ENCODE measurements at places on chromosomes 16 and 17. TPM values are rescaled to one million over a fixed set of nuclear protein-coding genes. Genes with fewer than 3 reads are reported as not detected.

DNA sequence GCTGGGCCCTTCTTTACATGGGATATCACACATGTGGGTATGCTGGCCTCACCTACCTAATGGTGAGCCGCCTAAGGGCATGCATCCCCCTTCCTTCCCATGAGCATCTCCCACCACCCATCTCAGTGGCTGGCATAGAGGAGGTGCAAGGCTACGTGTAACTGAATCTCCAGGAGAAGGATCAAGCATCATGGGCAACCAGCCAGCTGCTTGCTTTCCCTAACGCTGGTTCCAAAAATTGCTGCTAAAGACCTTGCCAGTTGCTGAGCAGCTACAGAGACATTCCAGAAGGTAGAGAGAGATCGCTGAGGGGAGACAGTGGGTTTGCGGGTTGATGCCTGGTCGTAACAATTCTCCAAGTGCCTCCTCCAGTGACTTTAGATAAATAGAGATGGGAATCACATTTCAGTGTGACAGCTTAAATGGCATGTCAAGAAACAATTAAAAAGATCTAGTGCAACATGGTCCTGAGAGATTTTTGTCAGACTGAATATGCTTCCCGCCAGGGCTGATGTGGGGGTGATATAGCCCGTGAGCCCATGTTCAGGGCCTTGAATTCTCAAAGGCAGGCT is 378.4 kb upstream of the CDH5 start:
- H3K27me3 ChIP-seq: no peaks in the 10 kb centered on the region
- no peak for DNase-seq
- no peaks in the 10 kb centered on the region for H3K4me1 ChIP-seq
- H3K27ac ChIP-seq: no peak overlapping the region
- no peaks in the 10 kb centered on the region for H3K36me3 ChIP-seq

DNA sequence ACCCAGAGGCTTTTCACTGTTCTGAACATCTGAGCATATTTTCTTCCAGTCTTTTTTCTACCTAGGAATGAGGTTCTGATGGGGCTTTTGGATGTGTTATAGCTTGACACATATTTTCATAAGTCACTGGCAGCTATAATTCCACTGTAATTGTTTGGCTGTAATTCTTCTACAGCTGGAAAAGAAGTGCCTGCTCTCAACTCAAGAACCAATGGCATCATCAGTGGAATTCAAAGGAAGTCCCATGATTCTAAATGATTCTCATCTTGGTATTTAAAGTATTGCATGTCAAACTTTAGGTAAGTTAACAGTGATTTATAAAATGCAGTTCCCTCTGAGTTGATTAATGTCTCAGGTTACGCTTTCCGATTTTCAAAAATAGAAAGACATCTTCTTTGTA is 16.8 kb downstream of the WIPI1 start:
- no peak overlapping the region for H3K4me3 ChIP-seq
- H3K4me1 ChIP-seq: peaks cover 6% of the 10 kb centered on the region
- H3K36me3 ChIP-seq: peaks cover 33% of the 10 kb centered on the region
- H3K27ac ChIP-seq: no peak overlapping the region
- DNase-seq: no peak
- no peaks in the 10 kb centered on the region for H3K27me3 ChIP-seq

DNA sequence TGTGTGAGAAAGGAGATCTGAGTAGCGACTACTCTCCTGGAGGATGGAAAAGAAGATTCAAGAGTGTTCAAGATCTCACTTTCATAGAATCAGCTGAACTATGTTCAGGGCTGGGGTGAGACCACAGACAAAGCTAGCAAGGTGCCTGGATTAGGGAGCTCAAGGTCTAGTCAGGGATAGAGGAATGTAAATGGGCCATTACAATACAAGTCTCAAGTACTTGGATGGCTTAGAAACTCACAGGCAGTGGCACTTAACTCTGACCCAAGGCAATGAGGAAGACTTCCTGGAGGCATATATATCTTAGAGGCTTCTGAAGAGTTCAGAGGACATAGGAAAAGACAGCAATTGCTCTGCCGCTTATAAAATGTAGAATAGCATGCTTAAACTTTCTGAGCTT is 184.9 kb upstream of the CDH11 start:
- no peak overlapping the region for H3K4me3 ChIP-seq
- no peaks in the 10 kb centered on the region for H3K4me1 ChIP-seq
- H3K27ac ChIP-seq: no peak overlapping the region

DNA sequence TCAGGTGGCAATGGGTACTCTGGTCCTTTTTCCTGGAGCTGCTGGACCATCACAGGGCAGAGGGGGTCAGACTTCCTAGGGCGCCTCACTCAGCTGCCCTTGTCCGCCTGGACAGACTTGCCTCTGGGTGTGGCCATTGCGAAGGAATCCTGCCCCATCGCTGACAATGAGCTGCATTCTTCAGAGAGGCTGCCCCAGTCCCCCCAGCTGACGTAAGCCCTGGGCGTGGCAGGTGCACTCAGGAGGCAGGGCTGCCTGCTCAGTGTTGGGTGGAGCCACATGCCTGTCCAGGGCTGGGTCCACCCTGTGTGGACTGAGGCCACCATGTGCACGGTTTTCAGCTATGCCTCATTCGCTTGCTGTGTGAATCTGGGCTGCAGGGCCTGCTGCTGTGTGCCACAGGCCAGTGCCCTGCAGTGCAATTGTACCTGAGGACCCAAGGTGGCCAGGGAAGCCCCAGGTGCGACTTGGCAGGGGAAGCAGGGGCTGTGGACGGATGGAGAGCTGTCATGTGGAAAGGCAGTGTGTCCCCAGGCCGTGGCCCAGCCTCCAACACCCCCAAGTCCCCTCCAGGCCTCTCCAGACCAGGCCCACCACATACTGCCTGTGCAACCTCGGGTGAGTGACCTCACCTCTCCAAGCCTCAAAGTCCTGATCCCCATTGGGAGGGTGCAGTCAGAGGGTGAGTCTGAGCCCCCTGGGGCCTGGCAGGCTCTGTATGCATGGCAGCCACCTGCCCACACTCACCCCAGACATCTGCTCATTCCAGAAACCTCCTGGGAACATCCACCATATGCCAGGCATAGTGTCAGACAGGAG is 14.0 kb upstream of the MPRIP start:
- no peak overlapping the region for H3K4me3 ChIP-seq
- H3K4me1 ChIP-seq: no peaks in the 10 kb centered on the region

- H3K27me3 ChIP-seq: no peaks in the 10 kb centered on the region
- H3K27ac ChIP-seq: no peak overlapping the region
- H3K4me1 ChIP-seq: peaks cover 5% of the 10 kb centered on the region
- peak; percentile 68 for DNase-seq
- H3K4me3 ChIP-seq: no peak overlapping the region
Observed at GRCh38 chr16:10601444-10602408, 21.3 kb upstream of the EMP2 start.

DNA sequence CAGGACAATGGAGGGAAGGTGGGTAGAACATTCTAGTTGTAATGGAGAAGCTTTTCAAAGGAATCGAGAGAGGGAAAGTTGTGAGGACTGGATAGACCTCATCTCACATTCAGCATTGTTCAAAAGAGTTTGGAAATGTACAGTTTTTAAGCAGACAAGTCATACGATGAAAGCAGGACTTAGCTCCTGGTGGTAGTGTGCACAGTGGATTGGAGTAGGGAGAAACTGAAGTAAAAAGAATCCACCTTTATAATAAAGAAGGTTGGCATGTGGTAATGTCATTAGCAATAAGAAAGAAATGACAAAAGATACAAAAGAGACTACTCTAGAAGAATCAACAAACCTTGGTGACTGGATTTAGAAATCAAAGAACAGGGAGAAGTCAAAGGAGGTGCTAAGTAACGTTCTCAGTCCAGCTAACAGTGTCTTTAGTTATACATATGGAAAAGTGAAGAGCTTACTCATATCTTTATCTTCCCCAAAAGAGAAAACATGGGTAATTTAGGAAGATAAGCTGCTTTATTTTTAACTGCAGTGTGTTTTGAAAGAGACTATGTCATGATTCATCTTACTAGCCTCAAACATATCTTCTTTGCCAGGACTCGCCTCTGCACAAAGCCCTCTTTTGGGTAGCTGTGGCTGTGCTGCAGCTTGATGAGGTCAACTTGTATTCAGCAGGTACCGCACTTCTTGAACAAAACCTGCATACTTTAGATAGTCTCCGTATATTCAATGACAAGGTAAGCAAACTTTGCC is 18.7 kb upstream of the EVI2A start:
- no peak overlapping the region for H3K4me3 ChIP-seq
- no peaks in the 10 kb centered on the region for H3K4me1 ChIP-seq
- no peak overlapping the region for H3K27ac ChIP-seq
- peaks cover 42% of the 10 kb centered on the region for H3K36me3 ChIP-seq
- no peaks in the 10 kb centered on the region for H3K27me3 ChIP-seq

GRCh38 chr17:49086649-49087048 is 45.9 kb upstream of the B4GALNT2 start:
- H3K27ac ChIP-seq: no peak overlapping the region
- no peaks in the 10 kb centered on the region for H3K36me3 ChIP-seq
- H3K4me1 ChIP-seq: no peaks in the 10 kb centered on the region
- DNase-seq: no peak
- no peaks in the 10 kb centered on the region for H3K27me3 ChIP-seq

GRCh38 chr16:13997933-13998332 is 73.2 kb upstream of the MRTFB start:
- no peaks in the 10 kb centered on the region for H3K27me3 ChIP-seq
- no peaks in the 10 kb centered on the region for H3K36me3 ChIP-seq
- peaks cover 13% of the 10 kb centered on the region for H3K4me1 ChIP-seq
- DNase-seq: peak; percentile 62

DNA sequence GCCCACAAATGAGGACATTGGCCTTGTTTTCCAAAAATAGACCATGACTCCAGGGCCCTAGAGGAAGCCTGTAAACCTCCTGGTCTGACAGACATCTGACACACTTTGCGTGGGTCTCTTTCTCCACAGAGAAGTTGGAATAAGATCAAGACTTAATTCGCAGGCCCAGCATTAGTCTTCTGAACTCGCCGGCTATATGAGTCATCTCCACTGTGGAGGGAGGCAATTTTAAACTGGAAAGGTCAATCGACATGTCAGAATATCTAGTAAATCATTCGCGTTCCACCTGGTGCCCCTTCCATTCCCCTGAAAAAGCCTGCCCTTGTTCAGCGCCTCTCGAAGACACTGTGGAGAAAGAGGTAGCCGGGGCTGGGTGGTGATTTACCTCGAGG is 140.1 kb downstream of the CLEC16A start:
- no peaks in the 10 kb centered on the region for H3K27me3 ChIP-seq
- no peak for DNase-seq

DNA sequence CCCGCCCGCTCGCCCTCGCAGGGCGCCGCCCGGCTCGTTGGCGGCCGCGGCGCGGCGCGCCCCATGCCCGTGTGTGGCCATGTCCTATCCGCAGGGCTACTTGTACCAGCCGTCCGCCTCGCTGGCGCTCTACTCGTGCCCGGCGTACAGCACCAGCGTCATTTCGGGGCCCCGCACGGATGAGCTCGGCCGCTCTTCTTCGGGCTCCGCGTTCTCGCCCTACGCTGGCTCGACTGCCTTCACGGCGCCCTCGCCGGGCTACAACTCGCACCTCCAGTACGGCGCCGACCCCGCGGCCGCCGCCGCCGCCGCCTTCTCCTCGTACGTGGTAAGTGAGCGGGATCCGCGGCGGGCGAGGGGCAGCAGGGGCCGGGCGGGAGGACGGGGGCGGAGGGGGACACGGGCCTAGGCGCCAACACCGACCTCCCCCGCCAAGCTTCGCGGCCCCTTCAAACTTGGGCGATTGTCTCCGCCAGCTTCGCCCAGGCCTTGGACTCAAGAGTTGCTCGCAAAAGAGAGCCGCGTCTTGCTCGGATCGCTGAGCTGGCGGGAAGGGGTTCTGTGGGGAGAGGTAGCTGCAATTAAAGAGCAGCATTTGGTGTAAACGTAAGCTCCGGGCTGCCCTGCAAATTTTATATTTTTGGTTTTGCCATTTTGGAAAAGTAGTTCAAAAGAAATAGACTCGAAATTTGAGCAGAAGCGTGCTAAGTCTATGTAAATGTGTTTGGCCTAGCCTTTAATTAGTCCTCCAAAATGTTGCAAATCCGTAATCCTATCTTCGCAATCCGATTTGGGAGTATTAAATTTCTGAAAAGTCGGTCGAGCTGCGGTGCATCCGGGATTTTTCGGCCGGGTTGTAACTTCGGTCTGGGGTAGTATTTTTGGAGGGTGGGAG is 702 bp downstream of the IRX5 start:
- peaks cover 40% of the 10 kb centered on the region for H3K4me1 ChIP-seq
- no peak for DNase-seq
- no peaks in the 10 kb centered on the region for H3K27me3 ChIP-seq
- peak overlapping the region; percentile 53 for H3K4me3 ChIP-seq
- H3K36me3 ChIP-seq: no peaks in the 10 kb centered on the region

DNA sequence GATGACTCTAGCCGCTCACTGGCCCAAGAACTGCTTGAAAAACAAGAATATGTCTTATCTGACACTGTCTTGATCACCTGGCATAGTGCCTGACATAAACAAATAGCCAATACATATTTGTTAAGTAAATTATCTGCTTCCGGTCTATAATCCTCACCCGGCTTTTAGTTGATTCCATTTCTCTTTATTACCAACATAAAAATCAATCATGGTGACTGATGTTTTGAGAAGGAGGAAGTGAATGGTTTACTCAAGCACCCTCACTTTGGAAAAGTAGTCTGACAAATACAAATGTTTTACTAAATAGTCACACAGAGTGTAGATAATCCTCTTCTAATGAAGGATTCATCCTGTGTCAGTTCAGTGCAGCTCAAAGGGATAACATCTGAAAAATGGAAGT is 47.0 kb downstream of the SKAP1 start:
- H3K4me3 ChIP-seq: no peak overlapping the region
- no peak for DNase-seq
- no peak overlapping the region for H3K27ac ChIP-seq

DNA sequence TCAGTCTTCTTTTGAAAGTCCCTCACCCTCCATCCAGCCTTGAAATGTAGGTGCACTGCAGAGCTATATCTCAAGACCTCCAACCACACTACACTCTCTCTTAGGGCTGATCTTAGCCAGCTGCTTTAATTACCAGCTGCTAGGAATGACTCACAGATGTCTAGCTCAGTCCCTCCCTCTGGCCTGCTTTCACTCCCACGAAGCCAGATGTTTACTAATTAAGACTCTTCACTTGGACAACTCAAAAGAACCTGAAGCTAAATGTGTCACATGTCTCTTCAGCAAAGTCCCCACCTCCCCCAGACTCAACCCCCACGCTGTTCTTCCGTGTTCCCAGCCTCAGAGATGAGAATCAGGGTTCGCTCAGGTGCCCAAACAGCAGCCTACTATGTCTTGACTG is 2.6 kb downstream of the GTF3C1 start:
- no peaks in the 10 kb centered on the region for H3K27me3 ChIP-seq
- H3K4me1 ChIP-seq: peaks cover 8% of the 10 kb centered on the region
- peaks cover 37% of the 10 kb centered on the region for H3K36me3 ChIP-seq

- H3K36me3 ChIP-seq: peaks cover 7% of the 10 kb centered on the region
- no peaks in the 10 kb centered on the region for H3K27me3 ChIP-seq
- no peak overlapping the region for H3K4me3 ChIP-seq
- DNase-seq: no peak
- no peaks in the 10 kb centered on the region for H3K4me1 ChIP-seq
- no peak overlapping the region for H3K27ac ChIP-seq
Observed at GRCh38 chr17:512926-513325, 160.3 kb upstream of the RPH3AL start.

The MMP25 gene
- 2.4 TPM for total RNA-seq

The FAM20A gene
- total RNA-seq: 2.5 TPM

The DHX58 gene
- 12.8 TPM for total RNA-seq

The DOC2A gene
- 4.9 TPM for total RNA-seq

The SCN4A gene
- total RNA-seq: not detected

The C16orf92 gene
- total RNA-seq: not detected

The CD300H gene
- total RNA-seq: not detected

The C17orf100 gene
- total RNA-seq: 16.5 TPM

The SYCE1L gene
- total RNA-seq: not detected

The RNF222 gene
- total RNA-seq: not detected

Measured in Peyer's patch (tissue), 4 donors.